ENCODE measurements at places on chromosomes 12 and 14.

DNA sequence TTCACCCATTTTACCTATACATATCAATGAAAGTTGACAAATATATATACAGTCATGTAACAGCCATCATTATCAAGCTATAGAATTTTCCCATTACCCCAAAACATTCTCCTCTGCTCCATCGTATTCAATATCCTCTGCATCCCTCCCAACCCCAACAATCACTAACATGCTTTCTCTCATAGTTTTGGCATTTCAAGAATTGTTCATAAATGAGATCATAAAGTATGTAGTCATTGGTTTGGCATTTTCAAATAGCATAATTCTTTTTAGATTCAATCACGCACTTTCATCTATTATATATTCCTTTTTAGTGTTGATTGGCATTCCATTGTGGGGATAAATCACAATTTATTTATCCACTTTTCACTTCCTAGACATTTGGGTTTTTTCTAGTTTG lies 866.0 kb upstream of the TMEM132C start:
- DNase-seq, result no peak

- DNase-seq, result no peak
Measured at GRCh38 chr12:103623716-103624115, 36.6 kb downstream of the STAB2 start.

- no peak for DNase-seq
Measured at GRCh38 chr12:64669270-64669842, 59.1 kb downstream of the RASSF3 start.

DNA sequence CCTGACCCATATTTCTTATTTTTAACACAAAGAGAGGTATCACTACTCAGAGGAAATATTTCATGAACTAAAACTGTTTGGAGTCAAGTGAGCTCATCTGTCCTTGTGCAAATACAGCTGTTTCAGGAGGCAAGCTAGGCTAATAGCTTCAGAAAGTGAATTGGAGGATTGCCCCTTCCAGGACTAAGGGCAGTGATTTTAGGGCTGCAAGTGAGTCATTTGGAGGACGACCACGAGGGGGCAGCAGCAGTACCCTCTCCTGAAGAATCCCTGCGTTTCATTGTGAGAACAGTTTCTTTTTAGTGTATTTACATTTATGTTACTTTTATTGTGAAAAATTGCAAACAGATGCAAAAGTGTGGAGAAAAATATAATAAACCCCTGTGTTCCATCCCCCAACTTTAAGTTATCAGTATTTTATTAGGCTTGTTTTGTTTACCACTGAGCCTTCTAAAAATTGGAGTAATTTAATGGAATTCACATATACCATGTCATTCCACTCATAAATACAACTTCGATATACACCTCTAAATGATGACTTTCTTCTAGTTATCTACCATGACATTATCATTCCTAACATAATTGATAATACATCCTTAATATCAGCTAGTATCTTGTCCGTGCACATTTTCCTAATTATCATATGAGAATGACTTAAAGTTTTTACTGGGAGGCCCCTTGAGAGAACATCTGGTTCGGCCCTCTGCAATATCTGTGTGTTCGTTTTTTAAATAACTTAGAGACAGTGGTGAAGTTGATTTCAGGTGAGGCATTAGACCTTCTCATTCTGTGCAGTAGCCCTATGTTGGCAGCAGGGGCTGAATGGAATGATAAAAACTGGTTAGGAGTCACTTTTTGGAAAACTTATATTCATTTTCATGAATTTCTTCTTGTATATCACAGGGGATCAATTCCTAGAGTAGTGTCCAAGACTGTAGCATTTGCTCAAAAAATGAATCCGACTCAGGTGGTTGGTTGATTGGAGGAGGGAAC lies 13.7 kb downstream of the FOXJ2 start:
- DNase-seq, result no peak

GRCh38 chr12:105090361-105090760 lies 6.1 kb upstream of the ALDH1L2 start:
- DNase-seq, result no peak

GRCh38 chr12:59839514-59839913 lies 243.7 kb downstream of the SLC16A7 start:
- DNase-seq, result no peak

GRCh38 chr12:69689638-69690037 lies 9.5 kb downstream of the BEST3 start:
- no peak for DNase-seq
